Activated T-helper 2 cell treated with anti-CD3 and anti-CD28 coated beads, Interferon-gamma antibody, Interleukin-2, Interleukin-4, amounts not matched to agents 10 μg/mL and 5 μg/mL and 100 μg/mL, durations not matched to agents 14 hours and 24 hours and 36 hours (primary cell): ENCODE measurements at places on chromosomes 2 and 18.

DNA sequence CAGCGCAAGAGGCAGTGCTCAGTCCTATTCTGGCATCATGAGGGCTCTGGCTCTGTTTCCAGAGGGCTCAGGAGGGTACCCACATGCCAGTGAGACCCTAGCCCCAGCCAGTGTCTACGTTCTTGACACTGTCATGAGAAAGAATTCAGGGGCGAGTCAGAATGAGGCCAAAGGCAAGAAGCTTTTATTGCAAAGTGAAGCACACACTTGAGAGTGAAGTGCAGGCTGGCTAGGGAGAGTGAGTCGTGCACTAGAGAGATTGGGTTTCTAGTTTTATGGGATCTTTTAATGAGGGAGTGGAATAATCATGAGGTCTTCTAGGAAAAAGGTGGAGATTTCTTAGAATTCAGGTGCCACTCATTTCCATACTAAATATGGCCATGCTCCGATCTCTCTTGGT is 164.1 kb downstream of the DCDC2C start:
- DNase-seq: no peak
- H3K4me3 ChIP-seq: no peak overlapping the region
- H3K27ac ChIP-seq: no peak overlapping the region
- H3K4me1 ChIP-seq: no peaks in the 10 kb centered on the region
- no peaks in the 10 kb centered on the region for H3K36me3 ChIP-seq
- no peaks in the 10 kb centered on the region for H3K27me3 ChIP-seq

DNA sequence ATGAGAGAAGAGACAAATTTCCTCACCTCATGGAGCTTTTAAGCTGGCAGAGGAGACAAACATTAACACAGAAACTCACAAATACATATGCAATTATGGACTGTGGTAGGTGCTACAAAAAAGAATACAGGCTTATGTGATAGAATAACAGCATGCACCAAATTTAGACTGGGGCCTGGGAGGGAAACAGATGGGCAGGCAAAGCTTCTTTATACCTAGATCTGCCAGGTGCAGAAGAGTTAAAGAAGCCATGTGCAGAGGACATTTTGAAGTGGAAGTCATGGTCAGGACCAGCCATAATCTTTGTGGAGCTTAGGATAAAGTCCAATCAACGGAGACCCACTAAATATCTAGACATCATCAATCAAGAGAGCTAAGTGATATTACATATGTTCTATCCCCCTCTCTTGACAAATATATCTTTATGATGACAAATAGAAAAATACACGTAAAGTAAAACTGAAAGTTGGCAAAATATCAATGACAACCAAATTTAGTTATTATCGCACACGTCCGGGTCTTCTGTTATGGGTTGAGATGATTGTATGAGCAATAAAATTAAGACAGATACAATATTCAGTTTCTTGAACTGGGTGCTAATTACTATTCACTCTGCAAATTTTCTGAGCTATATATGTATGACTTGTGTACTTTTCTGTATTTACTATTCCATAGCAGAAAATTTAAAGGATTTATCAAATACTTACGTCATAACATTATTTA is 44.1 kb downstream of the CD28 start:
- peak overlapping the region; percentile 53 for H3K27ac ChIP-seq
- H3K27me3 ChIP-seq: no peaks in the 10 kb centered on the region
- H3K36me3 ChIP-seq: peaks cover 68% of the 10 kb centered on the region
- no peak for DNase-seq
- no peak overlapping the region for H3K4me3 ChIP-seq

GRCh38 chr2:218438596-218438995 is 19.7 kb downstream of the VIL1 start:
- H3K27me3 ChIP-seq: no peaks in the 10 kb centered on the region
- H3K4me1 ChIP-seq: no peaks in the 10 kb centered on the region
- H3K4me3 ChIP-seq: no peak overlapping the region

GRCh38 chr18:58045242-58046092 is 1.4 kb downstream of the NEDD4L start:
- H3K4me3 ChIP-seq: peak overlapping the region; percentile 90
- no peak overlapping the region for H3K27ac ChIP-seq
- peaks cover 45% of the 10 kb centered on the region for H3K27me3 ChIP-seq
- H3K4me1 ChIP-seq: peaks cover 28% of the 10 kb centered on the region

- peaks cover 3% of the 10 kb centered on the region for H3K4me1 ChIP-seq
- H3K36me3 ChIP-seq: no peaks in the 10 kb centered on the region
- H3K4me3 ChIP-seq: no peak overlapping the region
Observed at GRCh38 chr18:54956506-54956905, 2.8 kb downstream of the CCDC68 start.

- no peak overlapping the region for H3K4me3 ChIP-seq
- no peaks in the 10 kb centered on the region for H3K4me1 ChIP-seq
- no peak for DNase-seq
- no peak overlapping the region for H3K27ac ChIP-seq
- no peaks in the 10 kb centered on the region for H3K36me3 ChIP-seq
Observed at GRCh38 chr2:65204461-65205210, 23.0 kb upstream of the ACTR2 start.
